Activated naive CD4-positive, alpha-beta T cell treated with anti-CD3 and anti-CD28 coated beads for 36 hours (primary cell): ENCODE measurements at places on chromosomes 3 and 15.

- H3K36me3 ChIP-seq = no peaks in the 10 kb centered on the region
- no peak overlapping the region for H3K27ac ChIP-seq
- H3K4me1 ChIP-seq = peaks cover 3% of the 10 kb centered on the region
- H3K4me3 ChIP-seq = no peak overlapping the region
- DNase-seq = no peak
- H3K27me3 ChIP-seq = peaks cover 4% of the 10 kb centered on the region
Measured at GRCh38 chr15:69820819-69821218, 276.9 kb downstream of the TLE3 start.

DNA sequence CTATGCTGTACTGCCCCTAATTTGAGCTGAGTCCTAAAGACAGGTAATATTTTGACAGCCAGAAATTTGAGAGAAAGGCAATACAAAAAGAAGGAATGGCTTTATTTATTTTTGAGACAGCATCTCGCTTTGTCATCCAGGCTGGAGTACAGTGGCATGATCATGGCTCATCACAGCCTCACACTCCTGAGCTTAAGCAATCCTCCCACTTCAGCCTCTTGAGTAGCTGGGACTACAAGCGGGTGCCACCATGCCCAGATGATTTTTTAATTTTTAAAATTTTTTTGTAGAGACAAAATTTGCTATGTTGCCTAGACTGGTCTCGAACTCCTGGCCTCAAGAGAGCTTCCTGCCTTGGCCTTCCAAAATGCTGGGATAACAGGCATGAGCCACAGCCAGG, 77.4 kb upstream of the SLC4A7 start:
- H3K36me3 ChIP-seq = no peaks in the 10 kb centered on the region
- no peak overlapping the region for H3K4me3 ChIP-seq
- H3K27me3 ChIP-seq = no peaks in the 10 kb centered on the region
- H3K27ac ChIP-seq = no peak overlapping the region
- no peaks in the 10 kb centered on the region for H3K4me1 ChIP-seq

GRCh38 chr3:86239946-86240345, 751.0 kb downstream of the VGLL3 start:
- no peaks in the 10 kb centered on the region for H3K4me1 ChIP-seq
- H3K36me3 ChIP-seq = no peaks in the 10 kb centered on the region

GRCh38 chr15:48440084-48440483, 108.9 kb downstream of the DUT start:
- no peaks in the 10 kb centered on the region for H3K4me1 ChIP-seq
- no peak overlapping the region for H3K4me3 ChIP-seq
- H3K27ac ChIP-seq = no peak overlapping the region
- DNase-seq = no peak

DNA sequence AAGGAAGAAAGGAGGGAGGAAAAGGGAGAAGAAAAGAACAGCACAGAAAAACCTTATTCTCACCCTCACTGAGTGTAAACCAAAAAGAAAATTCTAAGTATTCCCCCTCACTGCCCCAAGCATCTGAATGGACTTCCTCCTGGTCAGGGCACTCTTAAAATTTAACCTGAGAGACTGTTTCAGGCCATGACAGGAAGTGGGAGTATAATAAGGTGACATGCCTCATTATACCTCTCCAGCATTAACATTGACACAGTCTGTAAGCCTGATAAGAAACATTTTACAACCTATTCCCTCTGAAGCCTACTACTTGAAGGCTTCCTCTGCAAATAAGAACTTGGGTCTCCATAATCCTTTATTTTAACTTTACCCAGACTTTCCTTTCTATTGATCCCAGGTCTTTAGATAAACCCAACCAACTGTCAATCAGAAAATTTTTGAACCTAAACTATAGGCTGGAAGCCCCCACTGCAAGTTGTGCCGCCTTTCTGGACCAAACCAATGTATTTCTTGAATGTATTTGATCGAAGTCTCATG, 41.7 kb downstream of the SLCO2A1 start:
- no peak overlapping the region for H3K27ac ChIP-seq
- H3K4me1 ChIP-seq = no peaks in the 10 kb centered on the region
- peaks cover 4% of the 10 kb centered on the region for H3K27me3 ChIP-seq
- H3K4me3 ChIP-seq = no peak overlapping the region
- no peak for DNase-seq

- no peaks in the 10 kb centered on the region for H3K27me3 ChIP-seq
- H3K36me3 ChIP-seq = no peaks in the 10 kb centered on the region
- no peaks in the 10 kb centered on the region for H3K4me1 ChIP-seq
- no peak for DNase-seq
- H3K27ac ChIP-seq = no peak overlapping the region
- no peak overlapping the region for H3K4me3 ChIP-seq
Measured at GRCh38 chr15:54347082-54347827, 369.0 kb downstream of the UNC13C start.

DNA sequence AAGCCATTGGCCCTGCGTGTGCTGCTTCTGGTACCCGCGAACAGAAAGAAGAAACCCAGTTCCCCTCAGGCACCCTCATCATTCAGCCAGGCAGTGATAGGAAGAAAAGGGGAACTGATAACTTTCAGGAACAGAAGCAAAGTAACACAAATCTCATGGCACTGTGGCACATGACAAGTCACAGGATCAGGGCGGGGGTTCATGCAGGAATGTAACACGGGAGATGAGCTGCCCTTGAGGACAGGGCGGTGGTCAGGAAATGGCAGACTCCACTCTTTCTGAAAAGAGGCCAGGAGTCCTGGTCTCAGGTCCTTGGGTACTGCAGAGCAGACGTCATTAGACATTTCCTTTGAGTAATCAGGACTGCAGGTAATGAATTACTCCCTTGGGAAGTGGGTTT, 95.5 kb downstream of the CCNL1 start:
- no peak for DNase-seq
- H3K4me1 ChIP-seq = peaks cover 17% of the 10 kb centered on the region
- H3K36me3 ChIP-seq = no peaks in the 10 kb centered on the region
- no peaks in the 10 kb centered on the region for H3K27me3 ChIP-seq
- H3K4me3 ChIP-seq = no peak overlapping the region
- H3K27ac ChIP-seq = no peak overlapping the region

- H3K4me1 ChIP-seq = peaks cover 3% of the 10 kb centered on the region
- H3K27me3 ChIP-seq = no peaks in the 10 kb centered on the region
- no peak for DNase-seq
- no peaks in the 10 kb centered on the region for H3K36me3 ChIP-seq
- H3K27ac ChIP-seq = no peak overlapping the region
Measured at GRCh38 chr3:46904303-46905212, 27.0 kb downstream of the PTH1R start.

DNA sequence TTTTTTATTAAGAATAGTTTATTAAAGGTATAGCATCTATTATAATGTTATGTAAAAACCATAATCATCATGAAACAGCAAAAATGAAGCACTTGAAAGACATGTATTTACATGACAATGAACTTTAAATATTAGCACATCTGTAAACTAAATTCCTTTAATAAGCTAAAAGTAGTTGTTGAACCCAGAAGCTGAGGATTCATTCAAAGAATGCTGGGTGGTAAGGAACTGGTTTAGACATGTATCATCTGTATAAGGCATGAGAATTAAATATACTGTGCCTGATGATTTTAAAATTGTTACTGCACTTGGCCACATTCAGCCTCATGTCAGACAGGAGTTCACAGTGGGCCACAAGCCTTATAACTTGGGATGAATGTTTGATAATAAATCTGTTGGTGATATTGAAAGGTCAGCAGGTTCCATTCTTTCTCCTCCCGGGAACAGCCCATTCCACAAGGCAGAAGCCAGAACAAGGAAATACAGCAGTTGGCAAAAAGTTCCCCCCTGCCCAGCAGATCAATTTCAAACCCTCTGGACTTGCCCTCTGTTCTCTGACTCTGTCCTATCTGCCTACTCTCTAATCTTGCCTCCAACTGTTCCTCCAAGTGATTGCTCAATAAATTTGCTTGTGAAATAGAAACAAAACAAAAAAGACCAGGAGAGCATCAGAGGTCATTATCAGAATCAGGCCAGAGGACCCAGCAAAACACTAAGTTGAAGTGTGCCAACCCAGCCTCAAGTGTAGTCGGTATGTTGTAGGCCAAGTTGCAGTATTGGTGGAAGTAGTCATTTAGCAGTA, 49.8 kb upstream of the TEX264 start:
- no peak overlapping the region for H3K4me3 ChIP-seq
- no peak for DNase-seq
- H3K27ac ChIP-seq = no peak overlapping the region
- no peaks in the 10 kb centered on the region for H3K36me3 ChIP-seq

DNA sequence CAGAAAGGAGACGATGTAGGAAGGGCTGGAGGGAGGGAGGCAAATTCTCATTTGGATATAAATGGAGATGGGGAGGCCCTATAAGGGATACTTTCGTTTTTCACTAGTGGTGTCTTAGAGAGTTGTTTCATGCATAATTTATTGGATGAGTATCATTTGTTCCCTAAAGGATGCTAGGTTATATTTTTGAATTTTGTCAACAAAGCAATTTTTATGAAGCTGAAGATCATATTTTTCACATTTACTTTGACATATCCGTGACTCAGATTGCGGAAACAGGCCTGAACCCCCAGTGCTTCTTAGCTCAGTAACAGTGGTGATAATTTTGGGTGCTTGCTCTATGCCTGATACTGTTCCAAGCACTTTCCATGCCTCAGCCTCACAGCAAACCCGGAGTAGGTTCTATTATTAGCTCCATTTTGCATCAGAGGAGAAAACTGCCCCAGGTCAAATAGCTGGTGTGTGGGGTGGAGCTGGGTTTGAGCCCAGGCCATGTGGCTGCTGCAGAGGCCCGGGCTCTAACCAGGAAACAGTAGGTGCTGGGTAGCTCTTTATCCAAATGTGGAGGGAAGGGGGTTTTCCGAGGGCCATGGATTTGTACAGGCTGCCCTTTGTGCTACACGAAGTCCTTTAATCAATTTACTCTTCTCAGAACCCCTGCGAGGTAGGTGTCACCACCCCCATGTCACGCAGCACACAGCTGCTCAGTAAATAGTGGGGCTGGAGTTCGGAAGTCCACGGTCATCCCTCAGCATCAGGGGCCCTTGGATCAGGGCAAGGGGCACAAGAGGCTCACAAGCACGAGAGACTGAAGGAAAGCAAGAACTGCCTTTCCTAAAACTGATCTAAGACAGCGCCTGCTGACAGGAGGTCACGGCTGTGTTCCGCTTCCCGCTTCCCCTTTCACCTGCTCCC, 99.1 kb downstream of the SLC49A4 start:
- H3K4me3 ChIP-seq = no peak overlapping the region
- no peak for DNase-seq
- no peaks in the 10 kb centered on the region for H3K36me3 ChIP-seq
- peaks cover 19% of the 10 kb centered on the region for H3K4me1 ChIP-seq
- H3K27ac ChIP-seq = no peak overlapping the region

DNA sequence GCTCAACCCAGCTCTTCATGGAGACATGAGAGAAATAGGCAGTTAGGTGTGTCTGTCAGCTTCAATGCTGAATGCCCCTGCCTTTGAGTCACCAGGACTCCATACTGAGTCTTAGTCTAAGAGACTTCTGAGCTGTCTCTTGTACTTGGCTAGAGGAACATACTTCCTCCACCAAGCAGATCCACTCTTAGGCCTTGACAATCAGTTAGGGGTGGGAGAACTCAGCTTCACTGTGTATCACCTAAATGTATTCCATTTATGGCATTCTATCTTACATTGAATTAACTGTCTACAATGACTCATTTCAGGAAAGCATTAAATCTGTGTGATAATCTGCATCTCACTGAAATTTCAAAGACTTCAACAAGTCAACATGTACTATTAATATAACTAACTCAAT, 66.0 kb downstream of the STAC start:
- no peaks in the 10 kb centered on the region for H3K27me3 ChIP-seq
- H3K4me3 ChIP-seq = no peak overlapping the region
- H3K36me3 ChIP-seq = no peaks in the 10 kb centered on the region
- no peaks in the 10 kb centered on the region for H3K4me1 ChIP-seq
- no peak overlapping the region for H3K27ac ChIP-seq
